NCI-H774 (cell line): ENCODE measurements at places on chromosomes 11 and 22.

GRCh38 chr11:110028921-110029320 is 64.3 kb upstream of the ZC3H12C start:
- no peak for DNase-seq

- DNase-seq = no peak
Measured at GRCh38 chr22:46829941-46830715, 67.7 kb downstream of the TBC1D22A start.

DNA sequence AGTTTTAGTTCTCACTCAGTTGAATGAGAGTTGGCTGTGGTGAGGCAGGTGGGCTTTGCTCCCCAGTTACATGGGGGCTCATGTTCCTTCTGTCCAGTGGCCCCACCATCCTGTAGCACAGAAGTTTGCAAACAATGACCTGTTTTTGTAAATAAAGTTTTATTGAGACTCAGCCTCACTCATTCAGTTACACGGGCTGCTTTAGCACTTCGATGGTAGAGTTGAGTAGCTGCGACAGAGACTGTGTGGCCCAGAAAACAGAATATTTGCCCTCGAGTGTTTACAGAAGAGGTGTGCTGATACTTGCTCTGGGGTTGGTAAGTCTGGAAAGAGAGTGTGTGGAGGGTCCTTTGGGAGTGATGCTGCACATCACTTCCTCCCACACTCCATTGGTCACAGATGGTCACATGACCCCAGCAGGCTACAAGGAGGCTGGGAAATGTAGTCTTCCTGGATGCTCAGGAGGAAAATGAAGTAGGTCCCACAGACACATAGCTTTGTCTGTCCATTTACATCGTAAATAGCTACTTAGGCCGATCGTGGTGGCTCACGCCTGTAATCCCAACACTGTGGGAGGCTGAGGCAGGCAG is 34.6 kb downstream of the IFT27 start:
- DNase-seq = no peak

- no peak for DNase-seq
Measured at GRCh38 chr11:19352072-19352770, 111.5 kb upstream of the E2F8 start.

GRCh38 chr11:86204356-86204755 is 40.2 kb upstream of the EED start:
- DNase-seq = no peak

DNA sequence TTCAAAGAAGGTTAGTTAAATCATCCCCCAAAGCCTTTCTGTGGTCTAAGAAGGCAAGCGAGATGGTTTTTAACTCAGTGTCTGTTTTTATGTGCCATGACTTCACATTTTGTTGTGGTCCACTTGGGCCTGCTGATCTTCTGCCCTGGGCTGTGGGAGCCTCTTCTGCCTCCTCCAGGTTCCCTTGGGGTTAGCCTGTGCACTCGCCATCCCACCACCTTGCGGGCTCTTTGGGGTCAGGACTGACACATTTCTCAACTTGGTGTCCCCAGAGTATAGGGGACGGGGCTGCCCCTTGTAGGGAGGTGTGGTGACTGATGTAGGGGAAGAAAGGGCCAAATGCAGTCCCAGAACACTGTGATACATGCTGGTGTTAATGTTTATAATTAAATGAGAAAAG is 207.0 kb downstream of the TBC1D22A start:
- no peak for DNase-seq

- DNase-seq = no peak
Measured at GRCh38 chr11:890794-891540, 19.6 kb downstream of the CHID1 start.

DNA sequence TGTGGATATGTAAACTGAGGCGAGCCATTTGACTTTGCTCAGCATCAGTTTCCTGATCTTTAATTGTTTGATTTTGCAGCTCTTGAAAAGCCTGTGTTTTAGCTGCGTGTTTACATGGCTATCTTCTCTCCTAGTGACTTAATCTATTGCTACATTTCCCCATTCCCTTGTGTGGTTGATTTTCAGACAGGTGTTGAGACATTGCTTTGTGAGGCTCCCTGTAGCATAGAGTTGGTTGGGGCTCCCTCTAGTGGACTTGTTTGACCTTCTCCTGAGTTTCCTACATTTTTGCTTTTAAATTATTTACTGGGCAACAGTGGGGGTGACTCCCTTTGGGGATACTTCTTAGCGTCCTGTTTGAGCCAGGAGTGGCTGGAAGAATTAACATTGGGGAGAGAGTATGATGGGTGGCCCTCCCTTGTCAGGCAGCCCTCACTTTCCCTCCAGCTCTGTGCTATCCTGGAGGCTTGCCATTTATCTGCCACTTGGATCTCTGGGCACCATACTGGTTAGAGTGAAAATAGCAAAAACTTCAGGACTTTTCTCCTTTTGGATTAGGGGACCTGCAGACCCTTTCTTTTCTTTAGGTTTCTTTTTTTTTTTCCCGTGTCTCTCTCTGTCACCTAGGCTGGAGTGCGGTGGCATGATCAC is 9.2 kb upstream of the CBL start:
- DNase-seq = peak; percentile 82

- no peak for DNase-seq
Measured at GRCh38 chr22:10741210-10741609, 4786.8 kb upstream of the OR11H1 start.

DNA sequence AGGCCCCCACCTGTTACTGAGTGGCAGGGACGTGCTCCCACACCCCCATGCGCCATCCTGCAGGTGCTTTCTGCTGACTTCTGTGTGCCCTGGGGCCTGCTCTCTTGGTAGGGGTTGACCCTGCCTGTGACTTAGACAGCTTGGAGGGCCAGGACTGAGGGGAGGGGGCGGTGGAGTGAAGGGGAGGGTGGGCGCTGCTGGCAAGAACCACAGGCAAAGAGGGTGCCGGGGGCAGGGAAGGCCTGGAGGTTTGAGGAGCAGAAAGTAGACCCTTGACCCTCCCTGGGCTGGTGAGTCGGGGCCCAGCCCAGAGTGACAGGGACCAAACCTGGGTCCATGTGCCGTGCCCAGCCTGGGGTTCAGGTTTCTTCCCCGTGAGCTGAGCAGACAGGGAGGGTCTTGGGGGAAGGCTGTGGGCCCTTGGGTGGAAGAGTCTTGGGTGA is 17.8 kb downstream of the KCNQ1 start:
- DNase-seq = no peak

DNA sequence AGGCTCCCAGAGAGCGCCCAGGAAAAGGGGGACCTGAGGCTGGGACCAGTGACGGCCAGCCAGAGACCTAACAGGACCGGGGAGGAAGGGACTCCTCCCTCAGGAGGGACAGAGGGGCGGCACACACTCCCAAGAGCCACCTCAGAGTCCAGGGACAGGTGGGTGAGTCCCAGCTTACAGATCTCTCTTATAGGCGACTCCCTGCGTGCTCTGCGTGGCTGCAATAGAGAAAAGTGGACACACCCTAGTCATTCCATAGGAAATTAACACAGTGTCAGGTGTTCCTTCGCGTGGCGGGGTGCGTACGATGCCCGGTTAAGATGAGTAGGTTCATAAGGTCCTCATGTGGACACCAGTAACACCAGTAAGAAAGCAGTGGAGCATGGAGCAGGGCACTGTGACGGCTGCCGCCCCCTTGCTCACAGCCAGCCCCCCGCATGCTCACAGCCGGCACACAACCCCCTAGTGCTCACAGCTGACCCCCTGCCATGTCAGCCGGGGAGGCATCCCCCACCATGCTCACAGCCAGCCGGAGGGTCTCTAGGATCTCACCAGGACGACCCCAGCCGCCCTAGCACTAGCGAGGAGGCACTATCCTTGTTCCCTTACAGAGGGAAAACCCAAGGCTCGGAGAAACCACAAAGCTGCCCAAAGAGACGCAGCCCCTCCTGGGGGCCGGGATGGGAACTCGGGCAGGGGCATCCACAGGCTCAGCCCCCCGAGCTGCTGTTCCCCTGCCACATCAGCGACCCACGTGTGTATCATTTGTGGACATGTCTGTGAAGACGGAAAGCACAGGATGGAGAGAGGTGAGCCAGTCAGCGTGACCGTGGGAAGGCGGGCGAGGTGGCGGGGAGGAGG is 426.8 kb downstream of the TBC1D22A start:
- no peak for DNase-seq

DNA sequence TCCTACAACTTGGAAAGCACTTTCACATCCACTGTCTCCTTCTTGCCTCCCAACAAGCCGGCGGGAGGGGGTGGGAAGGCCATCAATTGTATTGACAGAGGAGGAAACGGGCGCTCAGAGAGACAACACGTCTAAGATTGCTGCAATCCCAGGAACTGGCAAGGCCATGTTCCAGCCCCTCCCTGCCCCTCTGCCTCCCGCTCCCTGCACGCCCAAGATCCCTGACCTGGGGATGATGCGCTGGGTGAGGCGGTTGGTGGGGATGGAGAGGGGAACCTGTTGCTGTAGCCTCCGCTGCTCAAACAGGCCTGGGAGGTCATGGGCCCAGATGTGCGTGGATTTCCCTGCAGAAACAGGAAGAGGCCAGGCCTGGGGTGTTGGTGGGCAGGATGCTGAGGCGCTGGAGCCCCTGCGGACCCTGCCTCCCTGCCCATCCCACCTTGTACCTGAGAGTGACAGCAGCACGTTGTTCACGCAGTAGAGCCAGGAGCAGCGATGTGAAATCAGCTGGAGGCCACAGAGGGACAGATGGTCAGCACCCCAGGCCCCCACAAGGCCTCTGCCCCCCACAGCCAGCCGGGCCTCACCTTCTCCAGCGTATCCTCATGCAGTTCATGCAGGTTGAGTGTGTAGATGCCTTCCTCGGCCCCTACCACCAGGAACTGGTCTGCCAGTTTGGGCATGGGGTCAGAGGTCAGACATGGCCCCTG is 6.8 kb downstream of the MAP4K2 start:
- no peak for DNase-seq

DNA sequence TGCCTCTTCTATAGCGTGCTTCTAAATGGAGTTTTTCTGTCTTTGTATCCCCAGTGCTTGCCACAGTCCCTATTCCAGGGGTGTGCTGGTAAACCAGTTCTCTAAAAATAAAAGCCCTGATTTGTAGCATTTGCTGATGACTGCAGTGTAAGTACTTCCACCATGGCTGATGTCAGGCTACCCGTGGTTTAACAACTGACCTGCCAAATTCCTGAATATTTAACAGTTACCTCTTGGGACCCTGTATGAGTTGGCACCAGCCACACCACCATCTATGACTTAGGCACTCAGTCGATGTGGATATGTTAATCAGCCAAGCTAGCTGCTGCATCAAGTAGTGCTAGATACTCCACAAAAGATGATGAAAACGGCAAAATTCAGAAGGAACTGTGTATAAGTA is 94.0 kb upstream of the MTNR1B start:
- DNase-seq = no peak

DNA sequence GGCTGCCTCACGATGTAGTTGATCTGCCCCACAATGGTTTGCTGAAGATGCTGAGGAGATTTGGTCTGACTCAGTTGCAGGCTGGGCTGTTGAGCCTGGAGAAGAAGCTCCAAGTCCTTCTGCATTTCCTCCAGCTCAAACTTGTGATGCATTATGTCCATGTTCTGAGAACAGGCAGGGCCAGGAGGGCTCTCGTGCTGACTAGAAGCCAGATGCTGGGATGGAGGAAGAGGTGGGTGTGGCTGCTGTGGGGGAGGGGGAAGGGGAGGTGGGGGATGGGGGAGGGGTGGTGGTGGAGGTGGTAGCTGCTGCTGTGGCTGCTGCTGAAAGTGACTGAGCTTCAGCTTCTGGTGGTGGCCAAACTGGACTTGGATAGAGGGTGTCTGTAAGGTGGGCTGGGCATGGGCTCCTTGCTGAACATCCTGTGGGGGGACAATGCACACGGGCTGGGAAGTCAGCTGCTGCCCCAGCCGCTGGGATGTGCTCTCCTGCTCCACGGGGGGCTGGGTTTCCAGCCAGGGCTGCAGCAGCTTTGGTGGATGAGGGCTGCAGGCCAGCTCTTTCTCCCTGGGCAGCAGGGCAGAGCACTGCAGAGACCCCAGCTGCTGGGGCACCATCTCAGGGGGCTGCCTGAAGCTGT is 42.1 kb downstream of the TRIM66 start:
- no peak for DNase-seq

GRCh38 chr22:39546889-39547586 is 14.5 kb upstream of the RPS19BP1 start:
- no peak for DNase-seq

DNA sequence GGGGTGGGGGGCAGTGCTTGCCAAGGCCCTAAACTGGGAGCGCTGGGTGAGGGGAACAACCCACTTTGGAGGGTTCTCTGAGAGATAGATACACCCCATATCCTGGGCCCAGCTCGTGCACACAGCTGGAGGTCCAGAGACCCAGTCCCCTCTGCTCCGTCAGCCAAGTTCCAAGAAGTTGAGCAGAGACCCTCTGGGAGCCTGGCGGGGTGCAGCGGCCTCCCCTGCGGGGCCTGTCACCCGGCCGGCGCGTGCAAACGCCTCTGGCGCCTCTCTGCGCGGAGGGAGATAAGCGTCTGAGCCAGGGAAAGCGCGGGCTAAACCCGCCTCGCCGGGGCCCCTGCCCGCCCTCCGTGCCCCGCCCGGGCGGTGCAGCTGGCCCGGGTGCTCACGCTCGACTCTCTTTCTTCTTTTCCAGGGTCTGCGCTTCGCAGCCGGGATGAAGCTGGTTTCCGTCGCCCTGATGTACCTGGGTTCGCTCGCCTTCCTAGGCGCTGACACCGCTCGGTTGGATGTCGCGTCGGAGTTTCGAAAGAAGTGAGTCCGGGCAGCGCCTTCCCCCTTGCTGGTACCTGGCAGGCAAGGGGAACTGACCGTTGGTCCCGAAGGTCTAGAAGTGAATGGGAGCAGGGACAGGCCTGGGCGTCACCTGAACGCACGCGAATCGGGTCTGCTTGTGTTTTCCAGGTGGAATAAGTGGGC is 540 bp downstream of the ADM start:
- DNase-seq = peak; percentile 33

DNA sequence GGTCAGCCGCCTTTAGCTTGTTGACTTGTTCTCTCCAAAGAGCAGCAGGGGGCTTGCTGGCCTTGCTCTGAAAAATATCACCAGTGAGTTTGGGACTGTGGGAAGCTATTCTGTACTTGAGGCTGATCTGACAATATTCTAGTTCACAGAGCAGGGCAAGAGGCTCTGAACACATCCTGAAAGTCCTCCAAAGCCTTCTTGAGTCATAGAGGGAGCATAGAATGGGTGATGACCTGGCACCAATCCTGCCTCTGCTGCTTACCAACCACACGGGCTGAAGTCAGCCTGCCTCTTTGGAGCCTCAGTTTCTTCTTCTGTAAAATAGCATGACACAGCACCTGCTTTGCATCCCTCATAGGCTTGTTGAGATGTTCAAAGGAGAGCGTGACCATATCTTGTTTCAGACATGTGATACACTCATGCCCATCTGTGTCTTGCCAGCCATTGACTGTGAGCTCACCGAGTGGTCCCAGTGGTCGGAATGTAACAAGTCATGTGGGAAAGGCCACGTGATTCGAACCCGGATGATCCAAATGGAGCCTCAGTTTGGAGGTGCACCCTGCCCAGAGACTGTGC is 96.6 kb downstream of the RRAS2 start:
- DNase-seq = no peak

- no peak for DNase-seq
Measured at GRCh38 chr11:66845143-66845875, 2.1 kb downstream of the RCE1 start.
